ENCODE measurements at places on chromosomes 3 and 15. TPM values are rescaled to one million over a fixed set of nuclear protein-coding genes. Genes with fewer than 3 reads are reported as not detected.

DNA sequence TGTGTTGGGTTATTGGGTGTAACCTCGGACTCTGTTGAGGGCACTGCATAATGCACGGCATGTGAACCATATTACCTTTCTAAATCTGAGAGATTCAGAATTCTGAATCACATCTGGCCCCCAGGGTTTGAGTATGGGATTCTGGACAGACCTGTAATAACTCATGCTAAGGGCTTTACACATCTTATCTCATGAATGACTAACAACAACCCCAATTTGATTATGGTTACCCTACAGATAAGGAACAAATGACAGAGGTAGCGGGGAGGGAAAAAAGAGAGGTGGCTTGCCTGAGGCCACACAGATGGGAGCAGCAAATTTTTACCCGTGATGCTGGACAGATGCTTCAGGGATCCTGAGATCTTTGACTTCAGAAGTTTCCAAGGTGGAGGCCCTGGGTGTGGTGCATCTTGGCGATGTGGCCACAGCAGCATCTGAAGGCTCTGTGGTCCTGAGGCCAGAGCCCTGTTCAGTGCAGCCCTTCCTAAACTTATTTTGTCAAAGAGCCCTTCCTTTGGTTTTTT is 43.8 kb downstream of the POMGNT2 start:
- DNase-seq: no peak

GRCh38 chr3:127351321-127351720 is 63.5 kb upstream of the PRR20G start:
- no peak for DNase-seq

DNA sequence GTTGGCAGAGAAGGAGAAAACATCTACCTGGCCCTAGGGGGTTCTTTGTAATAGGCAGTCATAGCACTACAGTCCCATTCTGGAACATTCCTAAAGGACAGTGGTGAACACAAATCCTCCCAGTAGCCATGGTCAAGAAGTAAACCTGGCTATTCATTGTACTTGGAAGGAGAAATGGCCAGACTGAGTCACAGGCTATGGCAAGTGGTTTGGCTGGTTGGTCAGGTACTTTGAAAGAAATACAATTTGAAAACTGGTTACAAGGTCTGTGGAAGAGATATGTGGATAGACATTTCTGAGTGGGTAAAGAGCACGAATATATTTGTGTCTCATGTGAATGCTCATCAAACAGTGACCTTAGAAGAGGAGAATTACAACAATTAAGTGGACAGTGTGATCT is 33.0 kb upstream of the FAN1 start:
- DNase-seq: no peak

- no peak for DNase-seq
These were observed 74.6 kb downstream of the GTPBP8 start for GRCh38 chr3:113065336-113065735.

- peak; percentile 37 for DNase-seq
These were observed 188.7 kb upstream of the LINGO1 start for GRCh38 chr15:77821188-77821958.

DNA sequence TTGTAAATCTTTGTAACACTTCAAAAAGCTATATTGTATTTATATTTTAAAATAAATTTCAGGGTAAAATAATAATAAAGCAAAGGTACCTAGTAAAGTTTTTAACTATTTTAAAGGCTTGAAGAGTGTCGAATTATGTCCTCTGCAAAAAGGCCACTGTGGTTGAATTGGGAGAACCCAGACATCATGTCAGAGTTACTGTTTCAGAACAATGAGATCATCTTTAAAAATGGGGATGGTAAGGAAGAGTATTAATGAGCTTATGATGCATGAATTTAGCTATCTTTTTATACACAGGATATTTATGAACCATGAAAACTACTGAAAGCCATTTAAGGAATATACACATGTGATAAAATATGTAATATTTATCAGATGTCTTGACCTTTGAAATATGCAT is 26.3 kb downstream of the KCNMB3 start:
- no peak for DNase-seq

DNA sequence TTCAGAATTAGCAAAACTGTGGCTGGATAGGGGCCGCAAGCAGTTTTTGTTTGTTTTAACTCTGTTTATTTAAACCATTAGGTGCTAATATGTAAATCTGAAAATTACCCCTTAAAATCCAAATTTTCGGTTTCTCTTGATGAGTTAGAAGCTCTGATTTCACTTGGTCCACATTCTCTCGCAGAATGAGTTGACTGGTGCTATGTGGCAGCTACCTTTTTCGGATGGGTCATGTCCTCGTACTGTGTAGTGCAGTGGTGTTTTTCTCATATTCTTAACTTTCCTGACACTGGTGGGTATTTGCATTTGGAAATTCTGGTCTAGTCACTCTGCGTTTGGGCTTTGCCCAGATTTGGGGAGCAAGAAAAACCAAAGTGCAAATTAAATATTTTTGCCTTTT is 87.1 kb downstream of the DIPK2A start:
- no peak for DNase-seq

DNA sequence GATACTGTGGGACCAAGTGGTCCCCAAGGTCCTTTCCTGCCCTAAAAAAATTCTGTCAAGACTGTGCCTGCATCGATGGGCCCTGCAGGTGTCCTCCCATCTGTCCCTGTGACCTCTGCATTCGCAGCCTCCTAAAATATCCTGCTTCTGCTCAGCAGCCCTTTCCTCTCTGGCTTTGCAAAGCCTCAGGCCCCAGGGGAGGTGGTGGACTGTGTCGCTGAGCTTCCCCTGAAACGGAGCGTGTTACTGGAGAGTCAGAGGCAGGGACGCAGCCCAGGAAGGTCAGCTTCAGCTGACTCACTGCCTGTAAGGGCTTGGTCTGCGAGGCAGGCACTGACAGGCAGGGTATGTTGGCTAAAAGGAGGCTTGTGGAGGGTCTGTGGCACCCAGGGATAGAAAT is 110.0 kb downstream of the RAB11A start:
- DNase-seq: no peak

- DNase-seq: no peak
These were observed 1.4 kb upstream of the PRKCI start for GRCh38 chr3:170220871-170221270.

GRCh38 chr3:157257101-157257500 is 97.2 kb upstream of the CCNL1 start:
- no peak for DNase-seq

DNA sequence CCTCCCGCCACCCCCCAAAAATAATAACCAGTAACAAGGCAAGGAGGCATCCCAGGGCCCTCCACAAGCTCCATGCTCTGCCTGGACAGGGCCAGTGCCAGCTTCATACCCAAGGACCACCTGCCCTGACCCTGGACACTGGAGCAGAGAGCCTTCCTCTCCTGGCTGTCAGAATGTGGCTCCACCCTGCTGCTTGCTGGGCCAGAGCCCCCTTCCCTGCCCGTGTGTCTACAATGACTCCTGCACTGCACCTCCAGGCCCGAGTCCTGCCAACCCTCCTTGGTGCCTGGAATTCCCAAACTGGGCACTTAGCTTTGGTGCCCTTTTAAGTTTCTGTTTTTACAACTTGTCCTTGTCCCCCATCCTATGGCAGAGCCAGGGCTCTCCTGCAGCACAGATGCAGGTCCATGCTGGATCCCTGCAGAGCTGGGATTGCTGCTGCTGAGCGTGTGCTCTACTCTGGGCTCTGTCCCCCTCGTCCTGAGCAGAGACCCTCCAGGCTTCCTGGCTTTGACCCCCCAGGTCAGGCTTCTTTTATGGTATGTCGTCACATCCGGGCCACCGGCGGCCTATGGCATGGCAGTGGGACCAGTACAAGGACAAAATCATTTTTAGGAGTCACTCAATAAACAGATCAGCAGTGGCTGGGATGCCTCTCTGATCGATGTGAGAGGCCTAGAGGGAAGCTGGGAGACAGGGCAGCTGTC is 11.4 kb upstream of the SNRPA1 start:
- DNase-seq: no peak

GRCh38 chr3:71311661-71312046 is 271.9 kb downstream of the FOXP1 start:
- DNase-seq: no peak

DNA sequence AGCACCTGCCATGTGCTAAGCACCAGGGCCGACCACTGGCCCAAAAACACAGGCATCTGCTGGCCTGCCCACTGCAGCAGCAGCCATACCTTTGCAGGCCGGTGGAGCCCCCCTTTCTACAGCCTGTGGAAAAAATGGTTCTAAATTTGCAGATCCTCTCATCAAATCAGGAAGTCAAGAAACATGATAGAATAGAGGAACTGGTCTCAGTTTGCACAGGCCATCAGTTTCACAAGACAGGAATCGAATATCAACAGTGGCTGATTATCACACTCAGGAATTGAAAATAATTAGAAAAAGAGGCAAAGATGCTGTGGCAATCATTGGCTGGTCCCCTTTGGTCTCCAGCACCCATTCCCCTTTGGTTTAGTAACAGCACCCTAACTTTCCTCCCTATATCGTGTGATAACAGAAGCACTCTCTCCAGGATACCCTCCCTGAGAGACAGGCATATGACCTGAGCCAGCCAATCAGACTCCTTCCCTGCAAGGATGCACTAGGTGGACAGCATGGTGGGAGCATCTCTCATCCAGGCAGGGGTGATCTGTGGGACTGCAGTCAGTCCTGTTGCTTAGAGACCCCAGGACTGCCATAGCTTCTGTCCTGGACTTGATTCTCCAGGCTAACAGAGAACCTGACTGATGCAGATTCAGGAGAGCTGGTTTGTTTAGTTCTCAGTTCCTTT is 3.5 kb upstream of the PAK6 start:
- DNase-seq: no peak

- DNase-seq: no peak
These were observed 693 bp downstream of the DISP2 start for GRCh38 chr15:40358471-40359353.

GRCh38 chr15:49415638-49416037 is 7.4 kb upstream of the FGF7 start:
- no peak for DNase-seq

DNA sequence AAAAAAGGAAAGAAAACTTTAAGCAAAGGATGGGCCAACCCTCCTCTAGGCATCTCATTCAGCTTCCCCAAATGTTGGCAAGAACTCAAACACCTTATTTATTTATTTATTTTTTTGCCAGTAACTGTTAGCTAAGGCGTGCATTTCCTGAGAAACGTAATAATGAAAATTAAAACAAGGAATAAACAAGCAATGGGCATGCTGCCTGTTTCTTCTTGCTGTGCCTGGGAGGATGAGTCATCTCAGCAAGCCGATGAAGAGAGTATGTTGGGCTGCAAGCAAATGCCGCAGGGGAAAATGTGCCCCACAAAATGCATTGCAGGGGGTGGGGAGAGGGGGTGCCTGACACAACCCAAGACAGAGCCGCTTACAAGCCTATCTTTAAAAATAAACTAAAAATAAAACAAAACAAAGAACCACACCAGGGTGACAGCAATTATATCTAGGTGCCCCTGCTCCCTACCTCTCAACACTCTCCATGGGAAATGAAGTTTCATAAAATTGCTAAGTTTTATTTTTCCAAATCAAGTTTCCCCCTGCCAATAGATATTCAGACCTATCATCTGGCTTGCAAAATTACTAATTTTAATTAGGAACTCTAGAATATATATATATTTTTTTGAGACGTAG is 40.3 kb downstream of the EIF4E3 start:
- DNase-seq: peak; percentile 64

DNA sequence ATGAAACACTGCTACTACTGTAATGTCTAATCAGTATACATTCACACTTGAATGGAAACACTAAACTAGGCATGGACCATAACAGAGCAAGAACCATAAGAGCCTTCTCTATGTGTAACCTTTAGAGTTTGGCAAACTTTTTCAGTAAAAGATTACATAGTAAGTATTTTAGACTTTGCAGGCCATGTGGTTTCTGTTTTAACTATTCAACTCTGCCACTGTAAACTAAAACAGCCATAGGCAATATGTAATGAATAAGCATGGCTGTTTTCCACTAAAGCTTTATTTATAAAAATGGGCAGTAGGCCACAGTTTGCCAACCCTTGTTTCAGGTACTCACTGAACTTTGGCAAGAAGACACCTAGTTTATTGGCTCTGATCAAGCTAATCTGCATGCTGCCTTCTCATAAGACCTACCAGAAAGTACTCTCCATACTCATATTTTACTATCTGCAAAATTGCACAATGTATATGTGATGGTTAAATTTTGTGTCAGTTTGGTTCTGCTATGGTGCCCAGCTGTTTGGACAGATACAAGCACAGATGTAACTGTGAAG is 46.0 kb downstream of the UACA start:
- no peak for DNase-seq

GRCh38 chr15:80854104-80854503 is 74.9 kb downstream of the CEMIP start:
- DNase-seq: no peak

- no peak for DNase-seq
These were observed 102.0 kb upstream of the GADL1 start for GRCh38 chr3:30996467-30996866.

DNA sequence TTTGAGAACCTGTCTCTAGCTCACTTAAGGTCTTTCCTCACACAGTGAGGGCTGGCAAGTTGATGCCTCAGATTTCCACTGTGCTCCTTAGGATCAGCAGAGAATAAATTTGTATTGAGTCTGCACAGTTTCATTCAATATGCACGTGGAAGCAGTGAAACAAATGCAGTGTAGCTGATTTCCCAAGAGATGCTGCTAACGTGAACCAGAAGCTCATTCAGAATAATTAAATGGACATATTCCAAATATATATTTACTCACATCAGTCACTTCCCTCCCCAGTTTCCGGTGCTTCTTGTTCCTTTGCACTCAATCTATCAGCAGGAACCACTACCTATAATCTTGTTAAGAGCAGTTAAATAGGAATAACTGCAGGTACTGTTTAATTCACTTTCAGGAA is 86.1 kb downstream of the UNC13C start:
- no peak for DNase-seq

GRCh38 chr15:52481915-52482314 is 46.8 kb downstream of the MYO5A start:
- DNase-seq: peak; percentile 14

GRCh38 chr15:83904107-83905040 is 250.5 kb downstream of the ADAMTSL3 start:
- DNase-seq: peak; percentile 85

DNA sequence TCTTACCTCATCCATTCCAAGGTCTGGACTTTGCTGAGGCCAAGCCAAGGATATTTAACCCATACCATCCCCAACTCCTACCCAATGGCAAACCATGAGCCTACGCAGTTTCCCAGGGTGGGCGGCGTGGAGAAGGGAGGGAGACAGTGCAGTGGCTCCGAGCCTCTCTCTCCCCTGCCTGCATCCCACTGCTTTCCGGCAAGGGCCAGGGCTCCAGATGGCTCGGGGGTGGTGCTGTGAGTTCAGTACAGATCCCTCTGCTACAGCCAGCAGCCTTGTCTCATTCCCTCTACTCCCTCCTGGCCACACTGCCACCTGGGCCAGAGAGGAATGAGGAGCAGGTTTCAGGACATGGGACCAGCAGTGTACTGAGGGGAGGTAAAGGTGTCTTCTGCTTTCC is 44.3 kb upstream of the APEH start:
- no peak for DNase-seq

- no peak for DNase-seq
These were observed 68.9 kb downstream of the MINDY2 start for GRCh38 chr15:58840048-58840447.

- DNase-seq: peak; percentile 32
These were observed 23.9 kb downstream of the LDHAL6B start for GRCh38 chr15:59230531-59231055.

C3orf49 gene
- total RNA-seq: not detected

MYL3 gene
- 23.7 TPM for total RNA-seq

LMAN1L gene
- 0.20 TPM for total RNA-seq

TMPRSS7 gene
- total RNA-seq: not detected

RTP3 gene
- total RNA-seq: not detected

STARD5 gene
- 17.9 TPM for total RNA-seq

CMTM7 gene
- total RNA-seq: 11.0 TPM

HACD2 gene
- total RNA-seq: 37.1 TPM

GREM1 gene
- total RNA-seq: 3.6 TPM

PLEKHO2 gene
- 15.6 TPM for total RNA-seq

CLDN18 gene
- not detected for total RNA-seq

SLC6A1 gene
- 1.7 TPM for total RNA-seq

DUOXA2 gene
- total RNA-seq: not detected

All from skin of body (tissue), 3 donors.